Thoracic aorta (tissue), 2 donors: ENCODE measurements at places on chromosomes 1 and 21. TPM values are rescaled to one million over a fixed set of nuclear protein-coding genes. Genes with fewer than 3 reads are reported as not detected.

- H3K4me3 ChIP-seq: no peak overlapping the region
- no peaks in the 10 kb centered on the region for H3K27me3 ChIP-seq
- H3K36me3 ChIP-seq: no peaks in the 10 kb centered on the region
Measured at GRCh38 chr1:113442131-113442530, 51.8 kb downstream of the MAGI3 start.

- no peaks in the 10 kb centered on the region for H3K4me1 ChIP-seq
- H3K36me3 ChIP-seq: no peaks in the 10 kb centered on the region
- no peak for DNase-seq
- H3K27ac ChIP-seq: no peak overlapping the region
Measured at GRCh38 chr1:182555493-182555892, 33.6 kb downstream of the RNASEL start.

Gene KDM5B
- total RNA-seq: 42.0 TPM

Gene KCNT2
- total RNA-seq: 15.6 TPM

GRCh38 chr1:7410156-7410555 is 360.9 kb upstream of the VAMP3 start:
- no peak overlapping the region for H3K27ac ChIP-seq
- no peak for DNase-seq
- no peaks in the 10 kb centered on the region for H3K27me3 ChIP-seq
- H3K36me3 ChIP-seq: no peaks in the 10 kb centered on the region
- no peaks in the 10 kb centered on the region for H3K4me1 ChIP-seq

DNA sequence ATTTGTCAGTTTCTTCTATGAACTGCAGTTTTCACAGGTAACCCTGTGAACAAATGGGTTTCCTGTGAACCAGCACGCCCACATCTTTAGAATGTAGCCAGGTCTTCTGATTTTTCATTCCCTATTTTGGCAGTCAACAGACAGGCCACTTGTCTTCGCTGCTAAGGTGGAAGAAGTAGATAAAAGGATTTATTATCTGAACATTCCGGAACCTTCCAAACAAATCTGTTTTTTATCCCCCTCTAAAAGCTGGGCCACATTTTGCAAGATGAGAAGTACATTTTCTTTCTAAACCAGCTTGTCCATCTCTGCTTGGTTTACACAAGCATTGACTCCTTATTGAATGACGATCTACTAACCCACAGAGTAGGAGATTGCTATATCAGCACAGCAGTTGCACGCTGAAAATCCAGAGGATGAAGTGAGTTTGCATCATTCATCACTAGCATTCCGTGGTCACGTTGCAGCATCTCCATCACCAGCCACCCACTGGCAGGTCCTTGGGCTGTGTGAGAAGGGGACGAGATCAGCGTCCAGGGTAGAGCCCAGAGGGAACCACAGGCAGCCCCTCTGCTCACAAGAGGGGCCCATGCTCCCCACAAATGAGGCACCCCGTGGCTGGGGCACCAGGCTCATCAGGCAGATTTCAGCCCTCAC is 83.5 kb downstream of the TOMM20 start:
- no peak overlapping the region for H3K27ac ChIP-seq
- no peaks in the 10 kb centered on the region for H3K36me3 ChIP-seq
- no peak overlapping the region for H3K4me3 ChIP-seq
- no peaks in the 10 kb centered on the region for H3K27me3 ChIP-seq
- peaks cover 12% of the 10 kb centered on the region for H3K4me1 ChIP-seq
- DNase-seq: no peak

Gene LZIC
- 27.9 TPM for total RNA-seq

DNA sequence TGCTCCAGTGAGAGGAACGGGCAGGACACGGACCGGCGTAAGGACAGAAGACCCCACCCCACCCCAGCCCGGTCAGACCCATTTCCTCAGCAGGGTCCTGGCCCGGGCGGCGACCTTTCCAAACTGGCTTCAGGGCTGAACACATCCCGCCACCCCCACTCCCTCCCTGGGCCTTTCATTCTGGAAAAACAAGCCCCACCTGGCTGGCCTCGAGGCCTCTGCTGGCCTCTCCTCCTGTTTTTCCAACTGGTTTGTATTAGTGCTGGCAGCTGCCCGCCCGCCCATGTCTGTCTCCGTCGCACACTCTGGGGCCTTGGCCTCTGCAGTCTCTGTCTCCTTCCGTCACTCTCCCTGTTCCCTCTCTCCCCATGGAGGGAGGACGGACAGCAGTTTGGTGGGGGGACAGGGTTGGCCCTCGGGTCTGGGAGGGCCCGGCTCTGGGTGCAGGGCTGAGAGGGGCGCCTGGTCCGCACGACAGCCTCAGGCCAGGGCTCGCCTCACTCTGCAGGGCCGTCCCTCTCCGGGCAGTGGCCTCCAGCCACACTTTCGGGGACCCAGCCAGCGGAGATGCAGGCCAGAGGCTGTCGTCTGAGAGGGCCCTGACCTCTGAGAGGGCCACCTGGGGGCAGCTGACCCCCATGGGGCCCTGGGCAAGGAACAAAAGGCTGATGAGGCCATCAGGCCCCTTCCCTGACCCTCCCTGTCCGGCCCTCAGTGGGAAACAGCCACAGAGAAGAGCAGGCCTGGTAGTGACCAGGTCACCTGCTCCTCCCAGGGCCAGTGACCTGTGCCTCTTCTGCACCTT is 1.5 kb upstream of the MXRA8 start:
- H3K4me3 ChIP-seq: peak overlapping the region; percentile 87
- H3K4me1 ChIP-seq: peaks cover 51% of the 10 kb centered on the region
- no peaks in the 10 kb centered on the region for H3K36me3 ChIP-seq
- peak overlapping the region; percentile 99 for H3K27ac ChIP-seq
- DNase-seq: no peak
- no peaks in the 10 kb centered on the region for H3K27me3 ChIP-seq

Gene NEK2
- not detected for total RNA-seq

GRCh38 chr1:227357171-227357926 is 39.1 kb upstream of the CDC42BPA start:
- H3K27ac ChIP-seq: no peak overlapping the region
- no peak for DNase-seq
- no peaks in the 10 kb centered on the region for H3K27me3 ChIP-seq

Gene SPRR2D
- not detected for total RNA-seq

DNA sequence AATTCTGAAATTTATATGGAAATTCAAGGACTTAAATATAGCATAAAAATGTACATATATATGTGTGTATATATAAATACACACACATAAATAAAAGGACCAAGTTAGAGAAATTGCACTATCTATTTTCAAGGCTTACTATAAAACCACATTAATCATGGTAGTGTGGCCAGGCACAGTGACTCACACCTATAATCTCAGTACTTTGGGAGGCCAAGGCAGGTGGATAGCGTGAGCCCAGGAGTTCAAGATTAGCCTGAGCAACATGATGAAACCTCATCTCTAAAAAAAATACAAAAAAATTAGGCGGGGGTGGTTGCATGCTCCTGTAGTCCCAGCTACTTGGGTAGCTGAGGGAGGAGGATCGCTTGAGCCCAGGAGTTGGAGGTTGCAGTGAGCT is 171.4 kb upstream of the GORAB start:
- H3K4me3 ChIP-seq: no peak overlapping the region
- H3K4me1 ChIP-seq: no peaks in the 10 kb centered on the region

DNA sequence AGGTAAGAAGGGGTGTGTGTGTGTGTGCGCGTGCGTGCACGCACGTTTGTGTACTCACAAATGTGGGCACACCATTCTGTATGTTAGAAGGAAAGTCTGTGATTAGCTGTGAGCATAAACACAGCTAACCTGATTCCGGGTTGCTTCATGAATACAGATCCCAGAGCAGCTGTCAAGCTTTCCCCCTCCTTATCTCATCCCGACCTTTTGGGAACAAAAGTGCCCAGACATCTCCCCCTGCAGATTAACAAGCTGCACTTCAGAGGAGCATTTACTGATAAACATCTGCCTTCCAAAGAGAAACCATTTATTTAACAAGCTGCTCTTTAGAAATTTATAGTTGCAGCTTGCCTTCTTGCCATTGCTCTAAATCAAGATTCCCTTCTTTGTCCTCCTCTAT is 97.0 kb downstream of the MT1HL1 start:
- no peak for DNase-seq
- H3K27ac ChIP-seq: no peak overlapping the region
- H3K27me3 ChIP-seq: no peaks in the 10 kb centered on the region
- H3K4me1 ChIP-seq: no peaks in the 10 kb centered on the region
- H3K36me3 ChIP-seq: no peaks in the 10 kb centered on the region

- no peak for DNase-seq
- no peaks in the 10 kb centered on the region for H3K27me3 ChIP-seq
- no peak overlapping the region for H3K4me3 ChIP-seq
- H3K36me3 ChIP-seq: no peaks in the 10 kb centered on the region
Measured at GRCh38 chr1:99943223-99943794, 26.5 kb upstream of the SLC35A3 start.

DNA sequence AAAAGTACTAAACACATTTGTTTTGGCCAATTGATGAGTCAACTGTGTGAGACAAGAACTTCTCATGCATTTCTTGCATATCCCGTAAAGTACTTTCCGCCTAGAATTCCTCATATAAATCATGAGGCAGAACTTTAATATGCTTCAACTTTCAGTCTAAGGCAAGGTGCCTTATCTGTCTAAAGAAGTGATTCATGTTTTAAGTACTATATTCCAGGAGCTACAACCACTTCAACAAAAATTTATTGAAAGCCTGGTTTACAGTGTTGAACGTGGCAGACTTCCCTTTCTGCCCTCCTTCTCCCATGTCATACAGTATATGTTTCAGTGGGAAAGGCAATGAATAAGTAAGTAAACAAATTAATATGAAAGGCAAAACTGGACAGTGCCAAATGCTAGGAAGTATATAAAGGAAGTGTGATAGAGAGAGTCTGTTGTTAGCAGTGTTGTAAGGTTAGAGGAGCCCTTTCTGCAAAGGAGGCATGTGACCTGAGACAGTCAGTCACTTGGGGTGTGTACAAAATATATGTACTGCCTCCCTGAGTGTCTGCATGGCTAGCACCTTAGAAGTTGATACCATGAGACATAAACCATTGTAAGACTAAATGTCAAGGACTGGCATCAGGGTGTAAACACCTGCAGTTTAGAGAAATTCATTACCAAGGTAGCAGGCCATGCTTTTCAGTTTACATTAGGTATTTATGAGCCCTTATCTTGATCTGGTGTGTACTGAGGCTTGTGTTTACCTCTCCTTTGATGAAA is 362.2 kb downstream of the SRGAP2C start:
- H3K27me3 ChIP-seq: no peaks in the 10 kb centered on the region
- H3K36me3 ChIP-seq: no peaks in the 10 kb centered on the region
- H3K27ac ChIP-seq: no peak overlapping the region
- no peaks in the 10 kb centered on the region for H3K4me1 ChIP-seq

- peaks cover 4% of the 10 kb centered on the region for H3K4me1 ChIP-seq
- DNase-seq: no peak
- H3K4me3 ChIP-seq: no peak overlapping the region
- H3K27ac ChIP-seq: no peak overlapping the region
- H3K27me3 ChIP-seq: no peaks in the 10 kb centered on the region
Measured at GRCh38 chr1:87201768-87202167, 126.9 kb upstream of the LMO4 start.

GRCh38 chr1:236568285-236568894 is 35.9 kb downstream of the HEATR1 start:
- H3K4me3 ChIP-seq: no peak overlapping the region
- no peak overlapping the region for H3K27ac ChIP-seq
- H3K4me1 ChIP-seq: no peaks in the 10 kb centered on the region
- no peaks in the 10 kb centered on the region for H3K27me3 ChIP-seq
- no peak for DNase-seq

DNA sequence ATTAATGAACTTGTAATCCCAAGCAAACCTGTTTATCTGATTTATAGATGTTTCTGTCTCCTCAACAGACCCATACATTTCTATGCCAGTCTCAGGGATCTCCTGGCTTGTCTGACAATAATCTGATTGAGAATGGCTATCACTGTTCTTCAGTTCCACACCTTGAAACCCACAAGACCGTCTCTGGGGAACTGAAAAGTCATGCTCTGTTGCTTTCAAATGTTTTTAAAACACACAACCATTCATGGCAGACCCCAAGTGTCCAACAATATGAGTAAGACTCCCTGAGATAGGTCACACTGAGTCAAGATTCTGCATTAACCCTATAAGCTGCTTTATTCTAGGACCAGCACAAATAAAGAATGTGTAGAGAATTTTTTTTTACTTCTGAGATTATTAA is 611.2 kb upstream of the PLXNA2 start:
- no peak overlapping the region for H3K27ac ChIP-seq
- no peak for DNase-seq
- H3K4me3 ChIP-seq: no peak overlapping the region
- H3K4me1 ChIP-seq: peaks cover 5% of the 10 kb centered on the region
- H3K27me3 ChIP-seq: no peaks in the 10 kb centered on the region

Gene OR2AJ1
- total RNA-seq: not detected

- no peak overlapping the region for H3K4me3 ChIP-seq
- no peak for DNase-seq
- no peaks in the 10 kb centered on the region for H3K27me3 ChIP-seq
- H3K27ac ChIP-seq: no peak overlapping the region
- H3K4me1 ChIP-seq: no peaks in the 10 kb centered on the region
Measured at GRCh38 chr1:209265301-209265700, 318.2 kb upstream of the CAMK1G start.

DNA sequence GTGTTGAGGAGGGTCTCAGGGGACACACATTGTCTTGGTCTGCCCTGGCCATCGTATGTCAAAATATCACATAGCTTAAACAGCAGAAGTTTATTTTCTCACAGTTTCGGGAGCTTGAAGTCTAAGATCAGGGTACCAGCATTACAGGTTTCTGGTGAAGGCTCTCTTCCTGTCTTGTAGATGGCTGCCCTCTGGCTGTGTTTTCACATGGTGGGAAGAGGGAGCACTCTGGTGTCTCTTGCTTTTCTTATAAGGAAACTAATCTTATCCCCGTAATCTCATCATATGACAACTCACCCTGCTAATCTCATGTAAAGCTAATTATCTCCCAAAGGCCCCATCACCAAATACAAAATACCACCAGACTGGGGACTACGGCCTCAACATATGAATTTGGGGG is 246.9 kb upstream of the ST6GALNAC5 start:
- H3K36me3 ChIP-seq: no peaks in the 10 kb centered on the region
- no peak overlapping the region for H3K4me3 ChIP-seq
- no peak overlapping the region for H3K27ac ChIP-seq
- no peaks in the 10 kb centered on the region for H3K4me1 ChIP-seq
- no peaks in the 10 kb centered on the region for H3K27me3 ChIP-seq
- no peak for DNase-seq

DNA sequence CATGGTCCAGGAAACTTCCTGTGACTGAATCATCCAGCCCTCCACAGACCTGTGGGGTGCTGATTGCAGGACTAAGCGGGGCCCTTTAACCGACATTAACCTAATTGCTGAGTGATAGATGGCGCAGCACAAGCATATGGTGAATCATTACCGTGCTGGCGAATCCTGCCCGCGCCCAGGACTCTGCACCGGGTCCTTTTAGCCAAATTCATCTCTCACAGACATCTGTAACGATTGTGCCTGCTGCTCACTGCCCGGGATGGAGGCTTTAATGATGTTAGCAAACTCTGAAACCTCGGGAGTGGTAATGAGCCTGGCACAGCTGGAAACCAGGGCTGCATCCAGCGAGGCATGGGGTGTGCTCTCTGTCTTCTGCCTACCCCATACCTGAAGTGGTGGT is 147.3 kb upstream of the CD34 start:
- peaks cover 35% of the 10 kb centered on the region for H3K36me3 ChIP-seq
- DNase-seq: no peak
- no peaks in the 10 kb centered on the region for H3K27me3 ChIP-seq
- no peaks in the 10 kb centered on the region for H3K4me1 ChIP-seq
- no peak overlapping the region for H3K4me3 ChIP-seq
- H3K27ac ChIP-seq: no peak overlapping the region
